Activated CD4-positive, alpha-beta T cell treated with anti-CD3 and anti-CD28 coated beads, Interleukin-2, amount 10 ng/mL, durations not matched to agents 7 days and 5 days (primary cell): ENCODE measurements at places on chromosomes 12 and 14. TPM values are rescaled to one million over a fixed set of nuclear protein-coding genes. Genes with fewer than 3 reads are reported as not detected.

DNA sequence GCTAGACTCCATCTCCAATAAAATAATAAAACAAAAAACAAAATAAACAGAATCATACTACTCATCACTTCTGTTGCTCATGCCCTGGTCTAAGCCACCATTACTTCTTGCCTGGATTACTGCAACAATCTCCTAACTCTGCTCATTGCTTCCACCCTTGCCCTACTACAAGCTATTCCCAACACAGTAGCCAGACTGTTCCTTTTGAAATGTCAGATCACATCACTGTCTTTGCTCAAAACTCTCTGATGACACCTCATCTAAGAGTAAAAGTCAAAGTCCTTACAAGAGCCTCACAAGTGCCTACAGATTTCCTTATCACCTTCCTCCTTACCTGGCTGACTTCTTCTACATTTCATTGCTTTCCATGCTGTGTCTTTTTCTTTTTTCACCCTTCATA lies 10.0 kb downstream of the FBXO33 start:
- H3K27ac ChIP-seq, result no peak overlapping the region
- peaks cover 25% of the 10 kb centered on the region for H3K36me3 ChIP-seq
- H3K27me3 ChIP-seq, result no peaks in the 10 kb centered on the region
- no peak overlapping the region for H3K4me3 ChIP-seq
- H3K4me1 ChIP-seq, result peaks cover 24% of the 10 kb centered on the region

DNA sequence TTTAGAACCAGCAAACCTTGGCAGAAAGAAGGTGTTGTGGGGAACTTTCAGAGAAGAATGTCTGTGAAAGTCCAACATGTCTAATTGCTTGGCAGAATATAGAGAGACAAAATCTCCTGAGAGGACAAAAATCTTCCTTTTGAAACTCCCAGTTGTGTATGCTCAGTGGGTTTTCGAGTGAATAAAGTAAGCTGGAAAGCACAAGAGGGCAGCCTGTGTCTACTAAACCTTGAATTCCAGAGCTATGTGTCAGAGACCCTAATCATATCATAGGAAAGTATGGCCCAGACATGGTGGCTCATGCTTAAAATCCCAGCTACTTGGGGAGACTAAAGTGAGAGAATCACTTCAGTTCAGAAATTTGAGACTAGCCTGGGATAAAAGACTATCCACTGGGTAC lies 661.2 kb downstream of the SLC16A7 start:
- H3K4me1 ChIP-seq, result no peaks in the 10 kb centered on the region
- no peak for DNase-seq

Gene NOC4L
- 28.9 TPM for total RNA-seq

DNA sequence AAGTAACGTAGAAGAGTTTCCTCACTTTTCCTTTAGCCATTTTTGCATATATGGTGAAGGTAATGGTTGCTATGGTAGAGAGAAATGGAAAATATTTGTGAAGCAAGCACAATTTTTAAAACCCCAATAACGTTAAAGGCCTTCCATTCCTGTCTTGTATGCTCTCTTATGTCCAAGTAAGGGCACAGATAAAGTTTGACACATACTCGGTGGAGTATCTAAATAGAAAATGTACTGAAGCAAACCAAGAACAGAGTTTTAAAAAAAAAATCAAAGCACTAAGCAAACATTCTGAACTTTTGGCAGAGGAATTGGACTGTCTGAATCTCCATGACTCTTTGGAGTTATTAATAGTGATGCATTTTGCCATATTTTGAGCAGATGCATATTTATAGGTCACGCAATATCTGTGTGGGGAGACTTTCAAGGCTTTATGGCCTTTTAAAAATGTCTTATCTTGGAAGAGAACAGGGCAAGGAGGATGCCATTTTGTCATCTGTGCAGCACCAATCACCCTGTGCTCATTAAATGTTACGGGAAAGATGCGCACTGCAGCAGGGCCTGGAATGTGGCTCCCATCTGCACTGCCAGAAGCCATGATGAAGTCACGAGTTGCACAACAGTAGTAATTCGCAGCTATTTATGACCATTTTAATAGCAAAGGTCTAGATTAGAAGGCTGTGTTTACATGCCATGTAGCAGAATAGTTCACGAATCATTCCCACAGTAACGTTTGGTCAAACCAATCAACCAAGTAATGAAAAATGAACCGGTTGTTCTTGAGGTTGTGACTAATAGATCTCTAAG lies 23.3 kb upstream of the AMIGO2 start:
- H3K4me1 ChIP-seq, result no peaks in the 10 kb centered on the region
- no peaks in the 10 kb centered on the region for H3K27me3 ChIP-seq
- no peak for DNase-seq
- H3K4me3 ChIP-seq, result no peak overlapping the region
- H3K36me3 ChIP-seq, result peaks cover 16% of the 10 kb centered on the region
- no peak overlapping the region for H3K27ac ChIP-seq

GRCh38 chr12:66587912-66588311 lies 91.0 kb downstream of the GRIP1 start:
- H3K4me1 ChIP-seq, result no peaks in the 10 kb centered on the region
- DNase-seq, result no peak
- H3K36me3 ChIP-seq, result no peaks in the 10 kb centered on the region

Gene P2RX2
- total RNA-seq, result not detected

GRCh38 chr12:106585521-106586277 lies 2.9 kb downstream of the RFX4 start:
- H3K27me3 ChIP-seq, result peaks cover 88% of the 10 kb centered on the region
- H3K4me1 ChIP-seq, result peaks cover 19% of the 10 kb centered on the region
- H3K27ac ChIP-seq, result no peak overlapping the region
- no peak overlapping the region for H3K4me3 ChIP-seq
- DNase-seq, result no peak

DNA sequence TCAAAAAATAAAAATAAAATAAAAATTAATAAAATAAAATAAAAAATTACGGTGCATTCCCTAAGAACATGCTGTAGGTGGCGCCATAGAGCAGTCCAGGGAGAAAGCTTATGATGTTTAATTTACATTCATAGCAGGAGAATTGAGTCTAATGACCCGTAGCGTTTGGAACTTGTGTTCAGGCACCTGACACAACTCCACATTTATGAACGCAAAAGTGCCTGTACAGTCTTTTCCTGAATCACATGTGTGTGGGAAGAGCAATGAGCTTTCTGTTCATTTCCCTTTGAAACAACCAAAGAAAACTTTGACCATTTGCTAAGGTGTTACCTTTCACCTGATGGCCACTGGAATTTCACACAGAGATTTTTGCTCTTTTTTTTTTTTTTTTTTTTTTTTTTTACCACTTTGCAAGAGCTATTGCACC lies 60.6 kb upstream of the KCNA1 start:
- no peak for DNase-seq
- no peak overlapping the region for H3K27ac ChIP-seq
- H3K4me1 ChIP-seq, result no peaks in the 10 kb centered on the region
- H3K27me3 ChIP-seq, result peaks cover 14% of the 10 kb centered on the region
- H3K36me3 ChIP-seq, result no peaks in the 10 kb centered on the region

DNA sequence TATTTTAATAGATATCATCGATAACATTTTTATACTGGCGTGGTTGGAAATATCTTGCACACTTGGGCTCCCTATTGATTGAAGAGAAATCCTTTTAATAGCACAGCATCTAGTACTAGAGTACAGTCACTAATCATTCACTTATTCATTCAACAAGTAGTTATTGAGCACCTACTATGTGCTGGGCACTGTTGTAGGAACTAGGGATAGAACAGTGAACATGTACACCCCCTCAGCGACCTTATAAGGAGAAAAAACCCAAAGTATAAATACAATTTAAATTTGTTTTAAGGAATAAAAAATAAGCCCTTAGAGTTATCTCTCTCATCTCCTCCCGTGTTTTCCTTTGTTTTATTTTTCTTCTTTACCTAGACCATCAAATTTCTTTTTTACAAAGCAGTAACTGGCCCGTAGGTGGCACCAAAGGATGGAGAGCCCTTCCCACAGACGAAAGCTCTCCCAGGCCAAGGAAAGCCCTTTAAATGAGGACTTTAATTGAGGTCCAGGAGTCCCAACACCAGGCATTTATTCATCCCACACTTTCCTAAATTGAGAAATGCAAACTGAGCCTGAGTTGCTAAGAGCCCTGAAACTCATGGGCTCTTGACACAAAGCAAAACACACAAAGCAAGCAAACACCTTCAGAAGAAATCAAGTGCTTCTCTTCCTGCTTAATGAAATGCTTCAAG lies 29.0 kb downstream of the PEBP1 start:
- H3K27me3 ChIP-seq, result no peaks in the 10 kb centered on the region
- H3K36me3 ChIP-seq, result peaks cover 52% of the 10 kb centered on the region
- H3K4me3 ChIP-seq, result no peak overlapping the region

DNA sequence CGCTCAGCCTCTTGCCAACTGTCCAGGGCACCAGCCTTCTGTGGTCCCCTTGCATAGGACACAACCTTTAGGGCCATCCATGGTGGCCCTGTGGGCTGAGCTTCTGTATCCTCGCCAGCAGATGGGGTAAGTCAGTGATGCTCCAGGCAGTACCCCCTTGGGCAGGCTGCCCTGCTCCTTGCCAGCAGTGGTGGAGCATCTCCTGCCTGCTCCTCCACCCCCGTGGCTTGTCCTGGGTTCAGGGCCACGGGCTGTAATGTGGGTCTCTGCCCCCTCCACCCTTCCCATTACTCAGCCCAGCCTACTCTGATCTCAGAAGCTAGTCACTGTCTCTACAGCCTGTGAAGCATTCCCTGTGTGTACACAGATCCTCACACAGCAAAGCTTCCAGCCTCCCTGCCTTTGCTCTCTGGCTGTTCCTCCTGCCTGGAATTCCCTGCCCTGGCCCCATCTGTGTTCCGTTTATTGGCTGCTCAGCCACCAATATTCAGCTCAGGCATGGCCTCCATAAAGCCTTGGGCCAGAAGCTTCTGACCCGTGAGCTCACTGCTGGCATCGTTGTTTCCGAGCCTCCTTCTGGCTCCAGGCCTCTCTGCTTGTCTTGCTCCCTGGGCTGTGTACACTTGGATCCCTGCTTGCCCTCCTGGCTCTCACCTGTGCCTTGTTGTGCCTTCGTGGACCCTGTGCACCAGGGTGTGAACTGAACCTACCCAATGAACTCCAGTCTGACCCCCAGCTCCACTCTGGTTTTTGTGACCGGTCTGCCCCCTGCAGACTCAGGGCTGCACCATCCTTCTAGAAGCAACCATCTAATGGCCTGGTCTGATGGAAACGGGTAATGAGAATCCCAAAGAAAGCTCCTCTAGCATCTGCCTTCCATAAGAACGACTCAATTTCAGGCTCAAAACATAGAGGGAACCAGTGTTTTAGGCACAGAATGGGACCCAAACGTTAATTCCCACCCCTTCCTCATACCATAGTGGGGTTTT lies 177.0 kb upstream of the PRMT8 start:
- H3K4me1 ChIP-seq, result no peaks in the 10 kb centered on the region
- H3K4me3 ChIP-seq, result no peak overlapping the region
- peak; percentile 29 for DNase-seq
- H3K27me3 ChIP-seq, result no peaks in the 10 kb centered on the region
- no peaks in the 10 kb centered on the region for H3K36me3 ChIP-seq

Gene ART4
- not detected for total RNA-seq

Gene GAPDH
- 4,459 TPM for total RNA-seq

- DNase-seq, result no peak
- H3K36me3 ChIP-seq, result no peaks in the 10 kb centered on the region
- no peak overlapping the region for H3K27ac ChIP-seq
- H3K4me3 ChIP-seq, result no peak overlapping the region
Observed at GRCh38 chr12:87405918-87406317, 623.3 kb downstream of the C12orf50 start.

DNA sequence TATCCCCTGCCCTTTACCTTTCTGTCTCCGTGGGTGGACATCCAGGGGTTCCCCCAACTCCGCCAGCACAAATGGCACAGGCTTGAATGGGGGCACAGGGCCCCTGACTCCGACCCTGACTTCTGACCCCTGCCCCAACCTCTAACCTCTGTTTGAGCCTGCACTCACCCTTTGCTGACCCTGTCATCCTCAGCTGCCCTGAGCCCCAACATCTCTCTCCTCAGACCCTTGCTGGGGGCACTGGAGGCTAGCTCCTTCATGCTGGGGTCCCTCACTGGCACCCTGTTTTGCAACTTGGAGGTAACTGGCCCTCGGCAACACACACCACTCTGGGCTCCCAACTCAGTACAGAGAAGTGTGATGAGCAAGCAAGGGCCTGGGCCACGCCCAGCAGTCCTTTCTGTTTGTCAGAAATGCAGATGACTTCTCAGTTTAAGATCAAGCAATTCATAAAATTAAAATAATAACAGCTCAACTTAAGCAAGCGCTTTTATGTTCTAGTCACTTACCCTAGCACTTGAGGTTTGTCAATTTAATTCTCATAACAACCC lies 2.1 kb downstream of the IFI27 start:
- H3K4me1 ChIP-seq, result peaks cover 47% of the 10 kb centered on the region
- H3K36me3 ChIP-seq, result peaks cover 4% of the 10 kb centered on the region
- H3K4me3 ChIP-seq, result peak overlapping the region; percentile 71
- DNase-seq, result no peak
